A549 treated with dexamethasone at 1 μM for 4 hours (cell line): ENCODE measurements at places on chromosomes 16 and 17. TPM values are rescaled to one million over a fixed set of nuclear protein-coding genes. Genes with fewer than 3 reads are reported as not detected.

The SLC7A5 gene
- 557 to 919 TPM (median 879 TPM) in 5 replicates for total RNA-seq

The TBC1D28 gene
- total RNA-seq, result 0.29 TPM in 1 of 5 replicates, not detected in the others

The JPH3 gene
- total RNA-seq, result 1.5 to 2.3 TPM (median 2.1 TPM) in 5 replicates

The SLC5A11 gene
- total RNA-seq, result 0.23 to 0.52 TPM (median 0.27 TPM) in 5 replicates

The RAP1GAP2 gene
- 26.0 to 36.5 TPM (median 33.9 TPM) in 5 replicates for total RNA-seq

The CCL11 gene
- total RNA-seq, result not detected in 5 replicates

The GOSR1 gene
- 40.3 to 48.3 TPM (median 44.6 TPM) in 5 replicates for total RNA-seq

The ZNF267 gene
- 6.6 to 8.7 TPM (median 7.0 TPM) in 5 replicates for total RNA-seq

The LITAFD gene
- total RNA-seq, result not detected in 5 replicates
